ENCODE measurements at places on chromosomes 2 and 18.

- no peak for DNase-seq
Observed at GRCh38 chr18:34491719-34492118, 218.4 kb upstream of the DTNA start.

GRCh38 chr18:45653090-45653489 lies 37.8 kb downstream of the SLC14A2 start:
- no peak for DNase-seq

- DNase-seq = no peak
Observed at GRCh38 chr2:41394541-41394940, 653.3 kb upstream of the PKDCC start.

GRCh38 chr2:23900541-23901322 lies 26.2 kb downstream of the ATAD2B start:
- peak; percentile 39 for DNase-seq

DNA sequence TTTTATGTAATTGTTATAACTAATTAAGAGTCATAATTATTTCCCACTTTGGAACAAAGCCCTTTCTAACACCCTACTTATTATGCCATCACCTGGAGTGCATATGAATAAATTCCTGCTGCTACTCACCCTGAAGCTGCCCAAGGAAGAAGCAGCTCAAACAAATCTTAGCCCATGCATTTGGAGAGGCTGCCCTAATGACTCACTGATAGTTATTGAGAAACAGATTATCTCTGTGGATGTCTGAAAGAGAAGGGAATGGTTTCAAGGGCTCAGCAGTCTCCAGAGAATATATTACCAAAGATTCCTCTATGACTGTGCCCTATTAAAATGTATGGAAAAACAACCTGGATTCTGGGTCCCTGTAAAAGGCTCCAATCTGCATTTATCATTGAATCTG lies 81.0 kb downstream of the GPR39 start:
- no peak for DNase-seq

GRCh38 chr2:120343100-120343432 lies 2.9 kb upstream of the INHBB start:
- no peak for DNase-seq

DNA sequence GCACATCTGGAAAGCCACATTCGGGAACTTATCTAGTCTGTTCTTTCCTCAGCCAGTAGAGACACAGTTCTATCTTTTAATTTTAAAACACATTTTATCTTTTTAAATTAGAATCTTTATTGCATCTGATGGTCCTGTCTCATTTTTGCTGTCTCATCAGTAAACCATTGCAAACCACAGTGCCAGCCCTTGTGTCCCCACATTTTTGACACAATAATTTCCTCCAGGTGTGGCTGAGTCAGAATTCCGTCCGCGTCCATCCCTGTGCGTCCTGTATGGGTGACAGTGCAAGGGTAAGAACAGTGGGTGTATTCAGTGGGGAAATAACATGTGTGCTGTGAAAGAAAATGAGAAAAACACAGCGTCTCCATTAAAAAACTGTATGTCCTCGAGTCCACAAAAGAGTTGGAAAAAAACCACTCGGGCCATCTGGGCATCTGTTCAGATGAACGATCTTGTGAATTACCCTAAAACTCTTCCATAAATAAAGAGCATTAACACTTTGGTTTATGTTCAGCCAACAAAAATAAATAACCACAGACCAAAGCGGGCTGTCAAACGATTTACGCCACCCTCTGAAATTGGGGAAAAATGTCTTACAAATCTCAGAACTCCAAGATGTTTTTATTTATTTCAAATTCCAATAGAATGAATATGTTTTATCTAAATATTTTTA lies 137.3 kb downstream of the ZNF516 start:
- no peak for DNase-seq

GRCh38 chr2:46490521-46491141 lies 11.3 kb downstream of the TMEM247 start:
- DNase-seq = peak; percentile 46

GRCh38 chr2:236899950-236900640 lies 185.6 kb upstream of the COPS8 start:
- DNase-seq = no peak

- no peak for DNase-seq
Observed at GRCh38 chr2:4219571-4219970, 516.2 kb downstream of the DCDC2C start.

- DNase-seq = peak; percentile 66
Observed at GRCh38 chr2:30252723-30253701, 21.7 kb downstream of the LBH start.

DNA sequence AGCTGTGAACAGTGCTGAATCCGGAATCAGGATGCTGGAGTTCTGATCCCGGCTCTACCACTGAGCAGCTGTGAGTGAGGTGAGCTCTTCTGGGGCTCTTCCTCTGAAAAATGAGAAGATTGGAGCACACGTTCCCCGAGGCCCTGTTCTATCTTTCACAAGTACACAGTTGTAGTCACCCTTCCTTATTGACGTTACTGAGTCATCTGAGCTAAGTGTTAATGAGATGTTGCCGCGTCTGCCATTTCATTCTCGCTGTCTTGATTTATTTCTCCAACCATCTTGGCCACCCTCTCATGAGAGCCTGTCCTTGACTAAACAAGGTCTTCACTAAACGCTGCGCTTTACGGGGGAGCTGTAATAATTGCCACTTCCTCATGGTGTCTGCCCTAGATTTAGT lies 31.9 kb upstream of the EFR3B start:
- no peak for DNase-seq

DNA sequence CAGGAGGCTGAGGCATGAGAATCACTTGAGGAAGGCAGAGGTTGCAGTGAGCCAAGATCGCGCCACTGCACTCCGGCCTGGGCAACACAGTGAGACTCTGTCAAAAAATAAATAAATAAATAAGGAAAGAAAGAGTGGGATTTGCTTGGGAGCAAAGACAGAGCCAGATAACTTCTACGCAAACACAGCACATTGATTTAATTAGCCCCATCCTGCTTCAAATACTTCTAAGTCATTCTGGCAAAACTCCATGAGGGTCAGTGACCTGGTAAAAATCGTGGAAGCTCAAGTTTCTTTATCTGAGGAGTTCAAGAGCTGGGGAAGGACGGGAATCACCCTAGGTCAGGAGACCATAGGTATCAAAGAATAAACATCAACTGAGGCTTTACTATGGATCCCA lies 70.6 kb upstream of the TCF7L1 start:
- no peak for DNase-seq

All from AG08396 (cell line).